ENCODE measurements at places on chromosomes 16 and 17.

DNA sequence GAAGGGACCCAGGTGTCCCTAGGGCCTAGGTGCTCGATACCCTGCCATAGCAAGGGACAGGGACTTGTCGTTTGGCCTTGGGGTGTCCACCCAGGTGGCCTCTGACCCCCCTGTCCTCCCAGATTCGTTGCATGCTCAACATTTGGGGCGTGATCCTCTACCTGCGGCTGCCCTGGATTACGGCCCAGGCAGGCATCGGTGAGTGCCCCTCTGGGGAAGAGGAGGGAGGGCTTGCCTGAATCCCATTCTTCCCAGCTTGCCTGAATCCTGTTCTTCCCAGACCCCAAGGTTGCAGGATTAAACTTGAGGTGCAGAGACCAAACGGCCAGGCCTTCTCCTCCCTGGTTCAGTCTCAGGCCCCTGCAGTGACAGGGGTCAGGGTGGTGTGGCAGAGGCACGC, 3.2 kb downstream of the SLC12A3 start:
- no peak for DNase-seq

GRCh38 chr17:21089933-21090901, 36.5 kb upstream of the DHRS7B start:
- no peak for DNase-seq

GRCh38 chr16:70158261-70158939, 15.2 kb upstream of the CLEC18C start:
- DNase-seq: no peak

DNA sequence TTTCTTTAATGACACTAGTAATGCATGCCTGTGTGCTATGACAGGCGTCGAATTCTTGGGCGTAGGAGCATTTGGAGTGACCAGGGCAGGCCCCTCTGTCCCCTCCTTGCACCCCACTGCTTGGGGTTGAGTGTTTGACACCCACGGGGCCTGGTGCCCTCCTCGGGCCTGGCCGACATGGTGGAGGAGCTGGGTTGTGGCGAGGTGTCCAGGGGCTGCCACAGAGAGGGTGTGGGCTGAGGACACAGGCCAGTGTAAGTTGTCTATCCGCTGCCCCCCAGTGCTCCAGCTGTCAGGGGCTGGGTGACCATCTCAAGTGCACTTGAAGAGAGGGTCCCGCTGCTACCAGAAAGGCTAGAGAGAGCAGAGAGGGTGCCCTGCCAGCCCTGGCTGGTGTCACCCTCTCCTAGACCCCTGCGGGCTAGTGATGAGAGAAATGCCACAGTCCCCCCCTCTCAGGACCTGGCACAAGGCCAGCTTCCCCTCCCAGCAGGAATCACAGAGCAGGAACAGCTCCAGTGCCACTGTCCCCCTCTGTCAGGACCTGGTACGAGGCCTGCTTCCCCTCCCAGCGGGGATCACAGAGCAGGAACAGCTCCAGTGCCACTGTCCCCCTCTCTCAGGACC, 30.5 kb downstream of the MGRN1 start:
- no peak for DNase-seq

DNA sequence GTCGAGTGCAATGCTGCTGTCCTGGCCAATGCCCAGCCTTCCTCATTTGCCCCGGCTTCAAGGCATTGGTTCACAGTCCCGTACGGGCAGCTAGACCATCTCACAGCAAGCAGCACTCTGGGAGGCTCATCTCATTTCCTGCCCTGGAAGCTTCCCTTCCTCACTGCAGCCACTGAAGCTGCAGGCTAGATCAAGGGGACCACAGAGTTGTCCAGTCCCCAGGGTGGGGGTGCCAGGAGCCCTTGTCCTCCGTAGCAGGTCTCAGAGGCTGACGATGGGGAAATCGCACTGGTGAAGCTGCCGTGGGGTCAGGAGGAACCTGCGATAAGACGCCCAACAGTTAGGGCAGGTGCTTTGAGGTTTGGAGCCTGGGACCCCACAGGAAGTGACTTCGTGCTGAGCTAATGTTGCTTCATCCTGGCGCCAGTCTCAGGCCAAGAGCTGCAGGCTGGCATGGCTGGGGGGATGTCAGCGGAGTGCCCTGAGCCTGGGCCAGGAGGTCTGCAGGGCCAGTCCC, at the start of gene SPNS3:
Gene SPNS3 (plus strand): TSS at position 426 of the 517 bp plus-strand sequence. CDS start 28 bp downstream, at position 454.
- DNase-seq: peak; percentile 73

GRCh38 chr16:85965125-85965524, 66.2 kb downstream of the IRF8 start:
- DNase-seq: no peak

- DNase-seq: no peak
Measured at GRCh38 chr17:74778960-74779359, 2.8 kb upstream of the NAT9 start.

GRCh38 chr17:47862621-47863440, 11.9 kb upstream of the SP6 start:
- DNase-seq: no peak

GRCh38 chr16:87486713-87487247, 6.0 kb downstream of the ZCCHC14 start:
- DNase-seq: no peak

- no peak for DNase-seq
Measured at GRCh38 chr17:10111907-10112452, 86.4 kb downstream of the GAS7 start.

DNA sequence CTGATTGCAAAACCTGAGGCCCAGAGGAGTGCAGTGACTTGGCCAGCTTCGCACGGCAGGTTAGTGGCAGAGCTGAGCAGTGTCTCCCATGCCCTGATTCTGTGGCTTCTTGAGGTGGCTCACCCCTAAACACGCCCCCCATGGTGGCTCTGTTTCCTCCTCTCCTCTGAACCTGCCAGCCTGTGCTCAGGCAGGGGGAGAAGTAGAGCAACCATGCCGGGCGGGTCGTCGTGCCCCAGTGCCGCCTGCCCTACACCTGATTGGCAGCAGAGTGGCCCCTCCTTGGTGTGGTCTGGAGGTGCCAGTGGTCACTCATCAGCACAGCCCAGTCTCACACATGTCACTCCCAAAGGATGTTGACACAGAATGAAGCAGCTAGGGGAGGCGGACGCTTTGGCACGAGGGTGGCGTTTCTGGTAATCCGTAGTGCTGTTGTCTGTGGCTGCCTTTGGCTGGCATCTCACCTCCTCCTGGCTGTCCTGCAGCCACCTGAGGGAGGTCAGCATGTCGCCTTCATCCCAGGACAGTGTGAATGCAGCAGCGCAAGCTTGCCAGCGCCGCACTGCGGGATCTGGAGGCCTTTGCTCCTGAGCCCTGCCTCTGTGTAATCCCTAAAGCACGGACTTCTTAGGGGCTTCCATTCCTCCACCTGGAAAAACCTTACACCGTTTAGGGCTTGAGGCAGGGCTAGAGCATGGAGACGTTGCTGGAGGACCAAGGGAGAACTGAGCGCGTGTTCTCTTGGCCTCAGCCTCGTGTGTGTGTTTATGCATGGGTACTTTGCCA, 294.7 kb downstream of the SEC14L1 start:
- DNase-seq: peak; percentile 78

GRCh38 chr17:15145621-15146020, 119.5 kb downstream of the PMP22 start:
- no peak for DNase-seq

- no peak for DNase-seq
Measured at GRCh38 chr16:81946206-81946605, 65.1 kb downstream of the SDR42E1 start.

DNA sequence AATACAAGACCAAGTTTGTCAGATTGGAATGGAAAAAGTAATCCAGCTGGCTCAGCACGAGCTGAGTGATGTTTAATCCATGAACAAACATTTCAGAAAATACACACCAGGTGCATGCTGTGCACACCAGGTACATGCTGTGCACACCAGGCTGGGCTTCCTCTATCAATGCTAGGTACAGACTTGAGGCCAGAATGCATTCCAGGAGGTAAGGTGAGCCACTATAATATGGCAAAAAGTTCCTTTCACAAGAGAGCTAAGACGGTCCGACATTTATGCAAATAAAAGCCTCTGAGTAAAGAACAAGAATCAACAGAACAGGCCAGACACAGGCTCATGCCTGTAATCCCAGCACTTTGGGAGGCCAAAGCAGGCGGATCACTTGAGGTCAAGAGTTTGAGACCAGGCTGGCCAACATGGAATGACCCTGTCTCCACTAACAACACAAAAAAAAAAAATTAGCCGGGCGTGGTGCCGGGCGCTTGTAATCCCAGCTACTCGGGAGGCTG, 128.2 kb downstream of the ZNF778 start:
- DNase-seq: no peak

DNA sequence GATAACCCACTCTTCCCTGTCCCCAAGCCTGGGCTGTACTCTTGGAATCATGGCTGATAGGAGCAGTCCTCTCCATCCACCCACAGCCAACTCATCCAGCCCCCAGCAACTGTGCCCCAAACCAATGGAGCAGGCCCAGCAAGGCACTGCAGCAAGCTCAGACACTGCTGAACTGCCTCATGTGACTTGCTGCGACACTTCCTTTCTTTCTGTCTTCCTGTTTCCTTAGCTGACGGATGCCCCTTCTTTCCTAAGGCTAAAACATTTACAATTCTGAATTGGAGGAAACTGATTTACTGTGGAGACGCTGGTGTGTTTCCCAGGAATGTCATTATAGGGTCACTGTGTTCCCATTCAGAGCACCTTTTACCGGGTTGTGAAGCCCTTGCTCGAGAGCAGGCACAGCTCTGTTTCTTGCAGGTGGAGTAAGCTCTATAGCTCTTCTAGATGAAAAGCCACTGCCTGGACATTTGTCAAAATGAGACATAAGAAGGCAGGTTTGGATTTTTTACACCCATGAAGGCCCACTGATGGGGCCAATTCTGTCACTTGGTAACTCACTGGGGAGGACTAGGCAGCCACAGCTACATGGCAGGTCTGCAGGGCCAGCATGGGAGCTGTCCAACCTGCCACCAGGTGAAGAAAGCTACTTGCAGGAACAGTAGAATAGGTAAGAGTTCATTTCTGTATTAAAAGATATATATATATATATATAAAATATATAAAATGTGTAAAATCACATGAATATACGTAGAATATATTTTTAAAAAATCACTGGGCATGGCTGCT, 27.4 kb downstream of the TMEM11 start:
- no peak for DNase-seq

DNA sequence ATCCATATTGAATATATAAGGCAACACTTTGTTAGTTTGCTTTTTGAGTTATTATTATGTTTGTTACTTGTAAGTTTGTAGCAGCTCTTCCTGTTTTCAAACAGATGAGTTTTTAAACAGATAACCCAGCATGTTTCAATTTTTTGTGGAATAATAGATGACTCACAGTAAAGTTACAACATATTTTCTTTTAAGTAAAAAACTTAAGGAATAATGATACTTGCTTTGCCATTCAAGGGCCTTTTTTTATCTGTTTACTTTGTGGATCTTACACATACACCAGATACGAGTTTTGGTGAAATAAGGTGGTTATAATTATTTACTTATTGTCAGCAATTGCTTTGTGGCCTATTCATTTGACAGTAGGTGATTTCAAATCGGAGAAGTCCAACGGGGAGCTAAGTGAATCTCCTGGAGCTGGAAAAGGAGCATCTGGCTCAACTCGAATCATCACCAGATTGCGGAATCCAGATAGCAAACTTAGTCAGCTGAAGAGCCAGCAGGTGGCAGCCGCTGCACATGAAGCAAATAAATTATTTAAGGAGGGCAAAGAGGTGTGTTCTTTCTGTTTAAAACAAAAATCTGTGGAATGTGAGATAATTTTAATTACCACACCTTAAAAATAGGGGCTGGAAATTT, 66.3 kb downstream of the BPTF start:
- DNase-seq: no peak

GRCh38 chr16:84616515-84616914, 1.4 kb downstream of the COTL1 start:
- DNase-seq: peak; percentile 40

- no peak for DNase-seq
Measured at GRCh38 chr16:86505899-86506864, 4.1 kb upstream of the FOXF1 start.

GRCh38 chr16:2087748-2088631, 40.2 kb downstream of the TSC2 start:
- no peak for DNase-seq

DNA sequence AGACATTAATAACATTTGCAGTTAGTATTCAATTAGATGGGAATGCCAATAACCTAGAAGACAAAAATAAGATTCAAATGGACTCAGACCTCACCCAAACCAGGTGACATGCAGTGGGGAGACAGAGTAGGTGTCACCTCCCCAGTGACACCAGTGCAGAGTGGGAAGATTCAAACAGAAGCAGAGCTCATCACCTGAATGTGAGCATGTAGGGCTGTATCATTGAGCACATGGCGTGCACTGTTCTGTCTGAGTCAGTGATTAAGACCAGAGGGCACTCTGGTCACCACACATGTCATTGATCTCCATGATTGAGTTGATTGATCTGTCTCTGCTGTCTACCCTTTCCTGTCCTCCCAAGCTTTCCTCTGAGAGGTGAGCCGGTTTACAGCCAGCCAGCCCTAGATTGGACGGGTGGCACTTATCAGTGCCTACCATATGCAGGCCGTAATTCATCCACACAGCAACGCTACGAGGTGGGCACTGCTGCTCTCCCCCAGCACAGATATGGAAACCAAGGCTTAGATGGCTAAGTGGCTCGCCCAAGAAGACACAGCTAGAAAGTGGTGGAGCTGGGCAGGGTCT, 34.0 kb downstream of the RHBDL3 start:
- no peak for DNase-seq

DNA sequence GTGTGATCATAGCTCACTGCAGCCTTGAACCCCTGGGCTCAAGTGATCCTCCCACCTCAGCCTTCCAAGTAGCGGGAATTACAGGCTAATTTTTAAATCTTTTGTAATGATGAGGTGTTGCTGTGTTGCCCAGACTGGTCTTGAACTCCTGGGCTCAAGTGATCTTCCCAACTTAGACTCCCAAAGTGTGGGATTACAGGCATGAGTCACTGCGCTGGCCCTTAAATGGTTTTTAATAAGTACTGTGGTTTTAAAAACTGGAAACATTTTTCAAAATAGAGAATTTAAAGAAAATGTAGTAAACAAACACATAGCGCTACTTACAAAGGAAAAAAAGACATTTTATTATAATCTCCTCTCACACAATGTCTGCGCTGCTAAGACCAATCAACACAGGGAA, 32.2 kb downstream of the MARCHF10 start:
- no peak for DNase-seq

GRCh38 chr17:14203388-14203787, 33.3 kb downstream of the CDRT15 start:
- DNase-seq: peak; percentile 44

- no peak for DNase-seq
Measured at GRCh38 chr17:8619294-8619693, 11.2 kb downstream of the MYH10 start.

- DNase-seq: peak; percentile 40
Measured at GRCh38 chr17:8629371-8630226, 926 bp downstream of the MYH10 start.

DNA sequence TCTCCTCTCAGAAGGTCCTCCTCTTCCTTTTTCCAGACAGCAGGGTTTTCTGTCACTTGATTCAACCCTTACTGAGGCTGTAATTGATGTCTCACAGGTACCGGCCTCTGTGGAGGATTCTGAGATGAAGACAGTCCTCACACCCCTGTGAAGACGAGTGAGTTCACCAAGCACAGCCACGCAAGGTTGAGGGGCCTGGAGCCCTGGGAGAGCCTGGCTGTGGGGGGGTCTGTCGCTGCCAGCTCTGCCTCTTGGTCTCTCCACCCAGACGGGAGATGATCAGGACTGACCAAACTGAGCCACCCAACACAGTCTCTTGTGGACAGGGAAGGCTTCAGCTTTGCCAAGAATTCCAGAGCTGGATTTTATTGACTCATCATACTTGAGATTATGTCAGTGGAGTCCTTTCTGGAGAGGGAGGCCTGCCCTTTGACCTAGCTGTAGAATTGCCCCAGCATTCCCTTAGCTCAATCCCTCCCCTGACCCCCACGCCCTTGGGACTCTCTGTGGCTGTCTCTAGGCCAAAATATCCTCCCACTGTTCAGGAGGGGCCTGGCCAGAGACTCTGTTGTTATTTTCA, 51.1 kb upstream of the CRHR1 start:
- DNase-seq: no peak
